ENCODE measurements at places on chromosomes 4 and X.
A peak's percentile ranks its signal among the peaks of the same experiment; 100 is the strongest.

- no peak for DNase-seq
These were observed 238.1 kb upstream of the GPC4 start for GRCh38 chrX:133653358-133653757.

- no peak for DNase-seq
These were observed 22.2 kb downstream of the CCDC149 start for GRCh38 chr4:24890561-24891126.

DNA sequence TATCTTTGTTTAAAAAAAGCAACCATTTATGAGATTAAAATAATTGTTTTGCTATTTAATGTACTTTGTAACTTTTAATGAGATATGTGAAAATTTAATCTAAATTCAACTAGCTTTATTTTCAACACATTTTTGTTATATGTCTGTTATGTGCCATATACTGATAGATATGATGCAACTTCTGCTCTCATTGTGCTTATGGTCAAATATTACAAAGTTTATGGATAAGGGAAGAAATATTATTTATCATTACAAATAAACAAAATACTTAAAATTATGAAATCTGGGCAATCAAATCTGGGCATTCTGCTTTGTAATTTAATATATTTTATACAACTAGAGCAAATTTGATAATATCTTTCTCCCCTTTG, 40.0 kb downstream of the PCDH10 start:
- DNase-seq, result no peak

DNA sequence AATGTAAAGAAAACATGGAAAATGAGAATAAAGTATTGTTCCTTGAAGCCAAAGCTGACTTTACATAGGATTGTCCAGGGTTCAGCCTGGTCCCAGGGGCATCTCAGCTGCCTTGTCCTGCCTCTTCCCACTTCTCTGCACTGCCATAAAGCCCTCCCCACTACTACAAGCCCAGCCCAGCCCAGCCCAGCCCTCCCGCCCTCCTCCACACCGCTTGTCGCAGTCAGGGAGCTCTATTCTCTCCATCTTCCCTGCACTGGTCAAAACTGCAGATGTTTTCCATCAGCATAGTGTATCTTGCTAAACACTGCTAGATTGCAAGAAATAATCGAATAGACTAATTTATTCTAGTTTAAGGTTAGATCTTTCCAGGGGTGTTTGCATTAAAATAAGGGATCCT, 100.3 kb downstream of the TENM3 start:
- DNase-seq, result no peak

GRCh38 chr4:112956484-112956896, 93.0 kb upstream of the ANK2 start:
- DNase-seq, result no peak

DNA sequence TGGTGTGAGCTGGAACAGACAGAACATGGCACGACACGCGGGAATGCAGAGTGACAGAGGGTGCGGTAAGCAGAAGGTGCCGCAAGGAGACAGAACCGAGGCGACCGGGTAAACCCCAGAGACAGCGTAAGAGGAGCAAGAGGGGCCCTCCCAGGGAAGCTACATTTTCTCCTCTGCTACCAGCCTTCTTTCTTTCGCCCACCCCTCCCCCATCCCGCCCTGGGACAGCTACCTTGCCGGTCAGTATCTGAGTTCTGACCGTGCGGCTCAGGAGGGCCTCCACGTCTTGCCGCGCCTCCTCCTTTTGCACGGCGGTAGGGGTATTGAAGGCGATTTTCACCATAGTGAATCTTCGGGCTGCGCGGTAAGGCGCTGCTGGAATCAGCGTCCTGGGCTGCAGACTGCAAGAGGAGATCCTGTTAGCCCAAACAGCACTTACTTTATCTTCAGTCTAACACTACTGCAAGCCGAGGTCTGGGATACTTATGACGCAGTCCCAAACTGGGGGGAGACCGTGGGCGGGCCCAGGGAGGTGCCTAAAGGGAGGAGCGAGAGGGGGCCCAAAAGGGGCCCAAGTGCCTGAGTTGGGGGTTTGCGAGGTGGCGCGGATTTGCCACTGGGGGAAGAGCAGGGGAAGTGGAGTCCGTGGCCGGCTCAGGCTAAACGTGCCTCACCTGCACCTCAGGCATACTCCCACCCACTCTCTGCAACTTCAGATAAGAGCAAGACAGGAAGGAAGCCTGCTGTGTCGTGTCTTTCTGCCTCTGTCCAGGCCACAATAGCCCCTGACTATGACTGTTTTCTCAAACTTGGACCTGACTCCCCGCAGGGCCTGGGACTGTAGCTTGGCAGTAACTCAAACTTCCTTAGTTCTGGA, at the start of gene ITM2A:
TSS of gene ITM2A (minus strand) at position 462 of the 877 bp plus-strand sequence. CDS start at position 343, 119 bp downstream.
- peak; percentile 35 for DNase-seq

DNA sequence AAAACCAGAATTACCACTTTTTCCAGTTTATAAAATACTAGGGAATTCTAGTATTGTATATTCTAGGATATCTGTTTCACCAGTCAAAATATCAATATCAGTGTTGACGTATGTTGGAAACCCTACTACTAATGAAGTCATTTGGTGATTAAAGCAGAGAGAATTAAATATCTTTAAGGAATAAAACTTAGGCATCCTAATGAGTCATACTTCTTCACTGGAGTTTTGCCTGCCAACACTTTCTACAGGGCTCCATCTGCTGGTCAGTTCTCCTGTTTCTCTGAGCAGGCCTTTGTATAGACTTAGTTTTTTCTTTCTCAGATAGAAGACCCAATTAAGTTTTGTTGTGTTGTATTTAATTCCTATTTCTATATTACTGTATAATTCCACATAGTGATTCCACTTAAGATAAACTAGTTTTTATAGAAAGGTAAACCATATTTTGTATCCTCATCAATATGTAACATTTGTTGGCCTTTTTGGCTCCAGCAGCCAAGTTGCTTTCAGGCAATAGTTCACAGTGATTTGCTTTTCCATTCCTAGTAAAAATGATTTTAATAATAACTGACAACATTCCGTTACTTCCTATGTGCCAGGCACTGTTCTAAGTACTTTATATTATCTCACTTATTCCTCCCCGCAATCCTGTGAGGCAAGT, 3.5 kb downstream of the AP1AR start:
- DNase-seq, result peak; percentile 9

- DNase-seq, result no peak
These were observed 344.4 kb downstream of the UNC5C start for GRCh38 chr4:95204267-95204844.

GRCh38 chr4:160009656-160010493, 907.0 kb downstream of the RAPGEF2 start:
- DNase-seq, result no peak

DNA sequence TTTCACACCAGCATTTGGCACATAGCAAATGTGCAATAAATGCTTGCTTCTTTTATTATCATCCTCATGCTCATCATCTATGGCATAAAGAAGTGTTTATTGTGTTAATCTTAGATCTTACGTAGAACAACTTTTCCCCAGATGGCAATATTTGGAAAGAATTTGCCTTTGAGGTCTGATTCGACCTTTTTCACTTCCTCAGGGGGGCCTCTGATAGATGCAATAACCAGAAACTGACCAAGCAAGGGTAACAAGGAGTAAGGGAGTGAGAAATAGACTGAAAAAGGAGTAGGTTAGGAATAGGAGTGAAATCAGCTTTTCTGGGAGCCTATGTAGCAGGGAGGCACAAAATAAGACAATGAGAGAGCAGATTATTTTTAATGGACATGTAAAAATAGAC, 70.2 kb downstream of the RRAGB start:
- no peak for DNase-seq

GRCh38 chrX:358651-359143, 28.0 kb downstream of the PPP2R3B start:
- DNase-seq, result no peak

GRCh38 chrX:17323397-17323796, 51.6 kb upstream of the NHS start:
- DNase-seq, result no peak

- DNase-seq, result no peak
These were observed 35.5 kb downstream of the NOP14 start for GRCh38 chr4:2927696-2928075.

- no peak for DNase-seq
These were observed 1299.9 kb downstream of the C4orf33 start for GRCh38 chr4:130395871-130396270.

DNA sequence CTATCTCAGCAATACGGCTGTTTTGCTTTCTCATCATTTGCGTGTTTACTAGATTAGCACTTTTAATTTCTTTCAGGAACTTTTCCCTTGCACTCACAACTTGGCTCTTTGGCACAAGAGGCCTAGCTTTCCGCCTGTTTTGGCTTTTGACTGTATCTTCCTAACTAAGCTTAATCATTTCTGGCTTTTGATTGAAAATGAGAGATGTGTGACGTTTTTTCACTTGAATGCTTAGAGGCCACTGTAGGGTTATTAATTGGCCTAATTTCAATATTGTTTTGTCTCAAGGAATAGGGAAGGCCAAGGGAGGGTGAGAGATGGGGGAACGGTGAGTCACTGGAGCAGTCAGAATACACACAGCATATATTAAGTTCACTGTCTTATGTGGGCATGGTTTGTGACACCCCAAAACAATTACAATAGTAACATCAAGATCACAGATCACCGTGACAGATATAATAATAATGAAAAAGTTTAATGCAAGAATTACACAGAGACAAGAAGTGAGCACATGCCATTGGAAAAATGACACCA, 27.3 kb downstream of the MND1 start:
- no peak for DNase-seq

- DNase-seq, result no peak
These were observed 849 bp downstream of the MID1 start for GRCh38 chrX:10619425-10620046.

- DNase-seq, result no peak
These were observed 409.8 kb upstream of the GRID2 start for GRCh38 chr4:91894006-91894405.

GRCh38 chr4:56050625-56051024, 101.9 kb downstream of the CEP135 start:
- no peak for DNase-seq

DNA sequence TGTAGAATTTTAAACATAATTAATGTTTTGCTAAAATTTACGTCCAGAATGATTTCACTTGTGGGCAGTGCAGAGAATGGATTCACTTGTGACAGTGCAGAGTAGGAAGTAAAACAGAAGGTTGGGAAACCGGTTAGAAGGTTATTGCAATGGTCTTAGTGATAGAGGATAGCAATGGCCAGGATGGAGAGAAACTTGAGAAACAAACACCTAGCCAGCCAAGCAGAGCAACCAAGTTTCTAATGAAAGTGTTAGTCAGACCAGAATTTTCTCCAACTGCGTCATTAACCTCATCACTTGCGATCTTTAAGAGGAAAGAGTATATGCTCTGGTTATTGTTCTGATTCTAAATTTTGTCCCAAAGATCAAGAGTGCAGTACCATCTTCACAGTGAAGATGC, 50.0 kb upstream of the TBC1D9 start:
- DNase-seq, result no peak

- DNase-seq, result peak; percentile 32
These were observed at the start of gene NEXMIF for GRCh38 chrX:74925225-74926088. NEXMIF (minus strand) TSS chrX:74925452.

GRCh38 chr4:127580300-127580699, 52.5 kb upstream of the INTU start:
- DNase-seq, result no peak

GRCh38 chrX:7115557-7115956, 32.0 kb upstream of the STS start:
- DNase-seq, result no peak

DNA sequence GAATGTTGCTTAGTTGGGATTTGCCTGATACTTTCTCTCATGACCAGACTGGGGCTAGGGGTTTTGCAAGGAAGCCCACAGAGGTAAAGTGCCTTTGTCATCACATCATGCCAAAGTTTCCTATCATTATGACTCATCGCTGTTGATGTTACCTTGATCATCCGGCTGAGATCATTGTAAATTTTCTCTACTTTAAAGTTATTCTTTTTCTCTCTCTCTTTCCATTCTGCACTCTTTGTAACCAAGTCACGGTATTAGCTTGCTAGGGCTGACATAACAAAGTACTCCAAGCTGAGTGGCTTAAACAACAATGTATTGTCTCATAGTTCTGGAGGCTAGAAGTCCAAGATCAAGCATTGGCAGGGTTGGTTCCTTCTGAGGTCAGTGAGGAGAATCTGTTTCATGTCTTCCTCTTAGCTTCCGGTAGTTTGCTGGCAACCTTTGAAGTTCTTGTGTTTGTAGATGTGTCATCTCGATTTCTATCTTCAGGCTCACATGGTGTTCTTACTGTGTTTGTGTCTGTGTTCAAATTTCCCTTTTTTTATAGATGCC, 113.0 kb downstream of the DTHD1 start:
- no peak for DNase-seq

GRCh38 chr4:36255577-36255976, 11.3 kb upstream of the ARAP2 start:
- DNase-seq, result peak; percentile 26

DNA sequence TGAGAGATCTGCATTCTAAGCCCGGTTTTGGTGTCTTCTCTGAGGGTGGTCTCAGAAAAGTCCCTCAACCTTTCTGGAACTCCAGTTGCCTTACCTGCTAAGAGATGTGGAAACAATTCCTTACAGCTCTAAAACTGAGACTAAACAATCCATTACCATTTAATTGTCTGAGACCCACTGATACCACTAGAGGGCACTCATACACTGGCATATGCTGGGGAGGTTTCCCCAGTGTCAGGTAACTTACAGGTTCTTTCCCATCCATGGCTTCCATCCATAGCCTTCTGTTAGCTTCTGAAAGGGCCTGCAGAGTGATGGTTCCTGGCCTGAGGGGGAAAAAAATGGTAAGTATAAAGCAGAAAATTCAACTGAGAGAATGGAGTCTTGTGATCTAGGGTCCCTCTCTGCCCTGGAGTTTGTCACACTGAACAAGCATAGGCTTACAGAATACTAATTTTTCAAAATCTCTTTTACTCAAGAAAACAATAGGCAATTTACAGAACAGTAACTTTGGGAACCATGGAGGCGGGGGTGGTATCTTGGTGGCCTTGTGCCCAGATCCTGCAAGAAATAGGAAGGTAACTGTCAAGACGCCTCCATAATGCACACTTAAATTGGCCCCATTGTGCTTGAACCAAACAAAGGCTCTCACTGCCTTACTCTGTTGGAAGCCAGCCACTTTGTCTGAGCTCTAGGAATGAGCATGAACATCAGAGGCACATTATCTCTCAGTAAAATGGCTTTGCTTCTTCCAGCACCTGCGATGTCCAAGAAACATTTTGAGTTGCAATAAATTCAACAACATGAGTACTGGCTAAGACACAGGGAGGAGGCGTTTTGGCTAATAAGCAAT, 236.1 kb downstream of the OPHN1 start:
- no peak for DNase-seq

- no peak for DNase-seq
These were observed 75.1 kb downstream of the INTS6L start for GRCh38 chrX:135595543-135595942.

GRCh38 chr4:89379511-89380044, 72.0 kb upstream of the GPRIN3 start:
- no peak for DNase-seq

GRCh38 chr4:184315675-184316359, 98.1 kb upstream of the ENPP6 start:
- DNase-seq, result no peak

DNA sequence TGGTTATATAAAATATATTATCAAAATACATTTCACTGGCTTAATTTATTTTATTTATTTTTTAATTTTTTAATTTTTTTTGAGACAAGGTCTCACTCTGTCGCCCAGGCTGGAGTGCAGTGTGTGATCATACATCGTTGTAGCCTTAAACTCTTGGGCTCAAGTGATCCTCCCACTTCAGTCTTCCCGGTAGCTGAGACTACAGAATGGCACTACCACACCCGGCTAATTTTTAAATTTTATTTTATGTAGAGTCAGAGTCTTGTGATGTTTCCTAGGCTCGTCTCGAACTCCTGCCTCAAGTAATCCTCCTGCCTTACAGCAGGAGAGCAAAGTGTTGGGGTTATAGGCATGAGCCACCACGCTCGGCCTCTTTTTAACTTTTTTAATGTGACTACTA, 143.8 kb downstream of the CEP135 start:
- DNase-seq, result no peak
